ENCODE measurements at places on chromosomes 6 and 20.

GRCh38 chr6:167474725-167475124 lies 149.8 kb downstream of the TTLL2 start:
- no peak for DNase-seq

GRCh38 chr6:17156112-17156921 lies 54.5 kb downstream of the STMND1 start:
- DNase-seq: peak; percentile 66

- peak; percentile 72 for DNase-seq
These were observed 165.8 kb upstream of the CITED2 start for GRCh38 chr6:139540276-139540675.

DNA sequence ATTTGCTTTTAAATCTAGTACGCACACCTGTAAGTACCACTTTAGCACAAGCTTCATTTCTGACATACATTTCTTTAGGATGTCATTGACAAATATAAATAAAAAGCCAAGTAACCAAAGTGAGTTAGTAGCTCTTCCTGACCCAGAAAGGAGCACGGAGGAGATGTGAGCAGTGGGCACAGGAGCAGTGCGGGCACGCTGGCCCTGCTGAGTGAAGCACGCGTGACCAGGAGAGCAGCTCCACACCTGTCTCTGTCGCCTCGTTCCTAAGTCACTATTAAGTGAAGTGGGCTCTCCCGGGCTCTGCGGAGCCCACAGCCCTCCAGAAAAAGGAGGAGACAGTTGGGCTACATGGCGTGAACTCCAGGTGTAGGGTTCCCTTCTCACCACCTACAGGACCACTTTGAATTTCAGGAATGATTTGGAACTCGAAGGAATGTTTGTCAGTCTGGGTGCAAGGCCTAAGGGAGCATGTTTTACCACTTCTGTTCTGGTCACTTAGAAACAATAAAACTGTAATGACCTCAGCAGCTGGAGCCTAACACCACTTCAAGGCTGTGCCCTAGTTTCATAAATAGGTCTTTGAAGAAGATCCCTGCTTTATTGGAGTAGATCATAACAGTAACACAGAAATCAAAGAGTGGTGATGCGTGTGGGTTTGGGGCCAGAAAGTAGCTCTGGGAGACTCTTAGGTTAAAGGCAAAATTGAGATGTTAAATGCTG lies 95.9 kb downstream of the FAM120B start:
- DNase-seq: no peak

- DNase-seq: no peak
These were observed 13.2 kb upstream of the RNF8 start for GRCh38 chr6:37340639-37340943.

DNA sequence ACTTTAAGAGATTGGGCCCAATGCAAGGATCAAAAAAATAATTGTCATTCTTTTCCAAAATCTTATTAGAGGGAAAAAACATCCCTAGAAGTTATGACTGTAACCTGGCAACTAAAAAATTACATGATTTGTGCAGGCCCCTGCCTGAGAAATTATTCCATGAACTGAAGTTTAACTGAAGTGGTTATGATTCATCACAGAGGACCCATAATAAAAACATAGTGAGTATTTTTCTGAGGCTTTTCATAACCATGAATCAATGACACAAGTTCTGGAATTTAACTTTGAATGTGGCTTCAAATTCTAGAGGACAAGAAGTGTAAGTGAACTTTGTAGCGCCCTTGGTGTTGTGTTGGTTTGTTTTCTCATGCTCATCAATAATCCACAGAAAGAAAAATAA lies 31.1 kb upstream of the CARMIL1 start:
- DNase-seq: no peak

DNA sequence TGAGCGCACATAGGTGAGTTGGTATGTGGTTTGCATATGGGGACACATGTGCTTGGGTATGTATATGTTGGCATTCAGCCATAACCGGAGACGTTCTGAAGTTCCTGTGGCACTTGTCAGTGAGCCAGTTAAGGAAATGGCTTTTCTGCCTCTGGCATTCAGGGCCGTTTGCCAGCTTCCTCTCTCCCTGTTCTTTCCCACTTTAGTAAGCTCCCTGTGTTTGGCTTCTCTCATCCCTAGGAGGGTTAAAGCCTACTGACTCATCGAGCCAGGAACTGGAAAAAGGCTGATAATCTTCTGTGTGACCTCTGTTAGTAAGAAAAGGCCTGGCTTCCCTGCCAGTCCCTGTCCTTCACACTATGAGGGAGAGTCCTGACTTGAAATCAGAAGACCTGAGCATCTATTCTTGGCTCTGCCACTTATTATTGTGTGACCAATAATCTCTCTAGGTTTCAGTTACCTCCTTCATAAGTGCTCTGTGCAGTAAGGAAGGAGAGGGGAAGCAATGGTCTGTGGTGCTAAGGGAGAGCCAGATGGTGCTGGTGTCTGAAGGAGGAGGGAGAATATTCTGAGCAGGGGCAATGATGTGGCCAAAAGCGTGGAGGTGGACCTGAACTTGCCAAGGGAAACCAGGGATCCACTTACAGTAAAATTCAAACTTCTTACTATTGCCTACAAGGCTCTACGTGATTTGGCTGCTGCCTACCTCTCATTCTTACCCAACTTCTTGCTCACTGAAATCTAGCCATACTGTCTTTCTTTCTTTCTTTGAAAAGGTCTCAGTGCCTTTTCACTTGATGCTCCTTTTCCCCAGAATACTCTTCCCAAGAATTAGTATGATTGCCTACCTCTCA lies 31.4 kb downstream of the ACSS2 start:
- peak; percentile 9 for DNase-seq

DNA sequence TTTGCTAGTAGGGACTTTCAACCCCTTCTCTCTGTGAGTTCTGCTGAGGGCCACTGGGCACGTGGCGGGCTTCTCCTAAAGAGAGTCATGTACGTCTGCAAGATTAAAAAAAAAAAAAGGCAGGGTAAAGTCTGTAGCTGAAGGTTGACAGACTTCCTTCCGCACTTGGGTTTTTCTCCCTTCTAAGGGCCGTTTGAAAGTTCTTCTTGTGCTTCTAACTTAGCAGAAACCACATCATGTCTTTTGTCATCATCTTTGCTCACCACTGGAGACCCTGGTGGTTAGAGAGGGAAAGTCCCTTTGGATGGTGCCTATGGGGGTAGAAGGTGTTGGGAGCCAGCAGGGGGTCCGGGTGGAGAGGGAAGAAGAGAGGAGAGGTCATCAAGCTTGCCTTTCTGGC lies 31.4 kb downstream of the PRDM1 start:
- DNase-seq: peak; percentile 72

GRCh38 chr6:38479331-38479730 lies 160.4 kb downstream of the BTBD9 start:
- no peak for DNase-seq

- DNase-seq: no peak
These were observed 104.7 kb downstream of the TMEM242 start for GRCh38 chr6:157218371-157219198.

GRCh38 chr20:52936351-52937340 lies 35.5 kb upstream of the TSHZ2 start:
- DNase-seq: no peak

- no peak for DNase-seq
These were observed 50.0 kb upstream of the PLCB1 start for GRCh38 chr20:8082025-8082424.

GRCh38 chr6:109925075-109925474 lies 53.0 kb upstream of the GPR6 start:
- DNase-seq: no peak

GRCh38 chr20:41048461-41049301 lies 20.1 kb downstream of the TOP1 start:
- DNase-seq: no peak

DNA sequence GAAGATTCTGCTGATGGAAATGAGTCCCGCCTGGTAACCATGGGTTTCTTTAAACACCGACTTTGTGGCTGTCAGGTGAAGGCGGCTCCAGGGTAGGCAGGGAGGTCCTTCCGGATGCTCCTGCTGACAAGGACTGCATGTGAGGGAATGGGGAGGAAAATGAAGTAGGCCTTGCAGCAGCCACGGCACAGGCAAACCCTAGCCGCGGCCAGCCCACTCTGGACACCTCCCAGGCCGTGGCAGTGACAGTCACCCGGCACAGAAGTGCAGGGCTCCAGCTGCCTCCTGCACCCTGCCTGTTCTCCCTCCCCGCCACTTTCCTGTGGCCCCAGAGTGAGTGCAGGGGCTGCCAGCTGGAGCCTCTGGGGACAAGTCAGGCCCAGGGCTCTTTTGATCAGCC lies 21.0 kb downstream of the BPIFB1 start:
- DNase-seq: no peak

DNA sequence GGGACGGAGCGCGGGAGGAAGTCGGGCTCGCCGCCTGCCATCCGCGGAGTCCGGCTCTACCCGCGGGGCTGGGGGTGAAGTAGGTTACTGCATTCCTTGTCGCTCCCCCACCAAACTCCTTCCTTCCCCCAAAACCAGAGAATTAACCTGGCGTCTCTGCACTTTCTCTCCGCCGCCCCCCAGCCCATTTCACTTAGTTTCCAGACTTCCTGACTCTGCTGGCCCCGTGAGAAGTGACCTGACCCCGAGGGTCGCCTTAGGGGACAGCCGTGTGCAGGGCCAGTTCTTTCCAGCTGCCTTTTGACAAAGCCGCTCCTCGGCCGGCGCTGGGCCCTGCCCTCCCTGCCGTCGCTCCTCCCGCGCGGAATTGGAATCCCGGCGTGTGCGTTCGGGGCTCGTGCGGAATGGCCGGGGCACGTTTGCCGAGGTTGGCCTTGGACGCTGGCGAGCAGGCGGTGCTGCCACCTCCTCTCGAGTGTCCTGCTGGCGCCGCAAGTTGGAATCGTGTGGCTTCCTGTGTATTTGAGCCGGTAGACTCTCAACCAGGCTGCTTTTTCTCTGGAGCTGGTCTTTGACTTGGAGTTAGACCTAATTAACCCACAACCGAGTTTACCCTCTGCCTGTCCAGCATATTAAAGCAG lies 650 bp downstream of the DCBLD1 start:
- peak; percentile 20 for DNase-seq

- DNase-seq: no peak
These were observed 52.7 kb downstream of the SOD2 start for GRCh38 chr6:159640322-159640721.

- DNase-seq: no peak
These were observed 136.0 kb upstream of the CNR1 start for GRCh38 chr6:88301888-88302768.

DNA sequence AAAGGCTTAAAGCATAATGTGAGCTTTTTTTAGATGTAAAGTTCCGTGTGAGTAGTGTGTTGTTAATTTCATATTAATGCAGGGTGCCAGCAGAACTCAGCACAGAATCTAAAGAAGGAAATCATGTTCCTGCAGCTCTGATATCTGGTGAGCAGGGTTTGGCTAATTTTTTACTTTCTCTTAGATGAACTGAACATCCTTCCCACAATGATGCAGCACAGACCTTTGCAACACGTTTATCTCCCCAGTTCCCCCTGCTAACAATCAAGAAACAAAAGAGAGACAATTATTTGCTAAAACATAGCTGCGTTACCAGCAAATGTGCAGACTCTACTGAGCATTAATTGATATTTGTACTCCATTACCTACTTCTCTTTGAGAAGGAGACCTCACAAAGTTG lies 39.1 kb upstream of the ATXN1 start:
- DNase-seq: no peak

- no peak for DNase-seq
These were observed 500.4 kb upstream of the CHD6 start for GRCh38 chr20:42118409-42119125.

DNA sequence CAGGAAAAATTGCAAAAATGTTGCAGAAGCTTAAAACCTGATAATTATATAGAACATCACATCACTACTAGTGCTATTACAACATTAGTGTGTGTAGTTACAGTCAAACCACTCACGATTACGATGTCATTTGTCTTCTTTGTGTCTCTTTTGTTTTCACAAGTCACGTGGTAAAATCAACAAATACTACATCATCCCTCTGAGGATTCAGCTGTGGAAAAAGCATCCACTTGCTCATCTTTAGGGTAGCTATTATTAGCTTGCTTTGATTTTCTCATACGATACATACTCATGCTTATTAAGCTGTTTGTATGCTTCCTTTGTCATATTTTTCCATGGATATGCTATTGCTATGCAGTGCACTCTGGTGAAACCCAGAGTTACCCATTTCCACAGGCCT lies 22.2 kb upstream of the ATXN1 start:
- no peak for DNase-seq

GRCh38 chr6:164148788-164149187 lies 734.3 kb downstream of the QKI start:
- DNase-seq: no peak

Data from CD4-positive, alpha-beta T cell treated with Interleukin-6 for 4 hours (primary cell).